ENCODE measurements at places on chromosomes 7 and 10.

DNA sequence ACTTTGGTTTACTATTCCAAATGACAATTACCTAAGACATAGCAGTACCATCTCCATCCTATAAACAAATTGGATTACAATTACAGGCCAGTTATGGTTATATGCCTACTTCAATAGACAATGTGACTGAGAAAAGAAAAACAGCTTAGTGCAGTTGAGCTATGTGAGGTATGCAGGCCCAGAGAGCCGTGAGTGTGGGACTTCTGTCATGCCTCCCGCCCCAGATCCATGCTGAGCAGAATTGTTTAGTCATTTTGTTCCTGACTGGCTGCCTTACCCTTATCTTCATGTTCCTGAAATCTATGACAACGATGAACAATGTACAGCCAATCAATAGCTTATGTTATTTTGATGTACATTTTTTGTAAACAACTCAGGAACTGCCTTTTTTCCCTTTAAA is 21.7 kb downstream of the LARP4B start:
- H3K4me3 ChIP-seq, result no peak overlapping the region
- H3K27ac ChIP-seq, result peak overlapping the region; percentile 86
- DNase-seq, result no peak
- peaks cover 23% of the 10 kb centered on the region for H3K4me1 ChIP-seq
- peaks cover 9% of the 10 kb centered on the region for H3K36me3 ChIP-seq
- H3K27me3 ChIP-seq, result no peaks in the 10 kb centered on the region

DNA sequence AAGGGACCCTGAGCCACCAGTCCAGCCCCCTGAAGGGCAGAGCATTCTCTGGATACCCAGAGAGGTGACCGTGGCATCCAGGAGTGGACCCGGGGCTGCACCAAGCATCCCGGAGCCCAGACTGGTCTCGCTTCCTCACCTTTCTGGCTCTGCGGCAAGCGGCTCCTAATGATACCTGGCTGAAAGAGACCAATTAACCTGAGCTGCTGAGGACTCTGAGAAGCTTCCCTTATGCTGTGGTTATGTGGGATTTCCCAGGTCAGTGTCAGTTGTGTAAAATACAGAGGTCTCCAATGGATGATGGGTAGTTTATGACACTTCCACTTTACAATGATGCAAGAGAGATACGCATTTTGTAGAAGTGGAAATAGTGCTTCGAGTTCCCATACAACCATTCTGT is 51.5 kb downstream of the PFKFB3 start:
- no peak for DNase-seq
- H3K27me3 ChIP-seq, result no peaks in the 10 kb centered on the region

- no peak overlapping the region for H3K27ac ChIP-seq
- H3K4me1 ChIP-seq, result peaks cover 63% of the 10 kb centered on the region
- no peak for DNase-seq
- peak overlapping the region; percentile 89 for H3K4me3 ChIP-seq
- H3K27me3 ChIP-seq, result peaks cover 10% of the 10 kb centered on the region
- H3K36me3 ChIP-seq, result peaks cover 29% of the 10 kb centered on the region
Measured at GRCh38 chr7:105878746-105879605, 2.6 kb upstream of the ATXN7L1 start.

DNA sequence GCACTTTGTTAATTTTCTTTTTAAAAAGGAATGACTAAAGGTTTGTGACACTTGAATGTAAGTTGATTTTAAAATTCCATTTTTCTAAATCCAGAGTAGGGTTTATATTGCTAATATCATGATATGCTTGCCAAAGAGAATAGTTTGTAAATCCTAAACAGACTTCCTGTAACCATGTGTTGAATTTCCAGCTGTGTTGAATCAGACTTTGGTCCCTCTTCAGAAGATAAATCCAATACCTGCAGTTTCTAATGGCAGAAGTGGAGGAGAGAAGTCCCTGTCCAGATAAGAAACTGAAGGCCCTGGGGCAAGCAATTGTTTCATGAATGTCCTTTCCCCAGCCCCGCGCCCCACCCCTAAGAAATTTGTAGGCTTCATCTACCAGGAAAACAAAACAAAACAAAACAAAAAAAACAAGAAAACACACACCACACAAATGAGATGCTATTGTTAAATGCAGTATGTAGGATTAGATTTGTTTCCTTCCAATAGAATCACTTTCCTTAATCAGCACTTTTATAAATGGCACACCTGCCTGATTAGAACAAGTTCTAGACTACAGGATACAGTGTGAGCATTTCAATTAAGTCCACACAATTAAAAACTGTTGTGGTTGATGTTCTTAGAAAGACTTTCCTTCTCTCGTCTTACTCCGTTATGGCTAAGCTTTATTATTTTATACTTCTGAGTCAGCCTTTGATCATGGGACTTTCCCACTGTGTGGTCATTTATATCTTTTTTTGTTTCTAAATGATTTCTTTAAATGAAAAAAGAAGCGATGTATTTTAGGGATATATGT is 122.8 kb downstream of the KAT6B start:
- H3K27ac ChIP-seq, result no peak overlapping the region
- DNase-seq, result no peak
- peaks cover 24% of the 10 kb centered on the region for H3K4me1 ChIP-seq
- no peaks in the 10 kb centered on the region for H3K36me3 ChIP-seq

DNA sequence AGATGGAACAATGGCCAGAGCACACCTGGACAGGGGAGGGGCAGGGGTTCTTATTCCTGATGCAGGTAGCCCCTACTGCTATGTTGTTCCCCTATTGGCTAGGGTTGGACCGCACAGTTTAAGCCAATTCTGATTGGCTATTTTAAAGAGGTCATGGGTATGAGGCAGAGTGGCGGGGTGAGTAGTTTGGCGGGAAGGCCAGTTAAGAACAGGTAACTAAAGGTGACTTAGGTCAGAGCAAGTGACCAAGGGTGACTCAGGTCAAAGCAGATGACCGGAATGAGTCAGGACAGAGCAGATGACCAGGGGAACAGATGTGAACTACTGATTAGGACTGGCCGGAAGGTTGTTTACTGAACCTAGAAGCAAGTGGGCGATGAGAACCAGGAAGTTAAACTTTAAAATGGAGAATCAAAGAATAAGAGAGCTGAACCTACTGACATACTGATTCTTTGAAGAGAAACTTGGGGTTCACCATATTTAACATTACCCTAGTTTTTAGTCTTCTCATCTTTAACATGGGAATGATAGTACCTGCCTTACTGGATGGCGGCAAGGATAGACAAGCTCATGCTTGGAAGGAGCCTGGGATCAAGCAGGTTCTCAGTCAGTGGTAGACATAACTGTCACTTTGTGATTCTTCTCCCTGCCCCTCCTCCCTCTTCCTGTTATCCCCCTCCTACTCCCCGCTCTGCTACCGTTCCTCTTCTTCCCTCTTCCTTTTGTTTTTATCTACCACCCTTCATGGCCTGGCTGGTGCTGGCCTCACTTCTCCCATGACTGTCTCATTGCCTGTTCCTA is 55.0 kb downstream of the CCNY start:
- no peaks in the 10 kb centered on the region for H3K27me3 ChIP-seq
- no peak for DNase-seq
- H3K4me1 ChIP-seq, result peaks cover 62% of the 10 kb centered on the region
- H3K36me3 ChIP-seq, result peaks cover 32% of the 10 kb centered on the region
- H3K4me3 ChIP-seq, result no peak overlapping the region
- no peak overlapping the region for H3K27ac ChIP-seq

DNA sequence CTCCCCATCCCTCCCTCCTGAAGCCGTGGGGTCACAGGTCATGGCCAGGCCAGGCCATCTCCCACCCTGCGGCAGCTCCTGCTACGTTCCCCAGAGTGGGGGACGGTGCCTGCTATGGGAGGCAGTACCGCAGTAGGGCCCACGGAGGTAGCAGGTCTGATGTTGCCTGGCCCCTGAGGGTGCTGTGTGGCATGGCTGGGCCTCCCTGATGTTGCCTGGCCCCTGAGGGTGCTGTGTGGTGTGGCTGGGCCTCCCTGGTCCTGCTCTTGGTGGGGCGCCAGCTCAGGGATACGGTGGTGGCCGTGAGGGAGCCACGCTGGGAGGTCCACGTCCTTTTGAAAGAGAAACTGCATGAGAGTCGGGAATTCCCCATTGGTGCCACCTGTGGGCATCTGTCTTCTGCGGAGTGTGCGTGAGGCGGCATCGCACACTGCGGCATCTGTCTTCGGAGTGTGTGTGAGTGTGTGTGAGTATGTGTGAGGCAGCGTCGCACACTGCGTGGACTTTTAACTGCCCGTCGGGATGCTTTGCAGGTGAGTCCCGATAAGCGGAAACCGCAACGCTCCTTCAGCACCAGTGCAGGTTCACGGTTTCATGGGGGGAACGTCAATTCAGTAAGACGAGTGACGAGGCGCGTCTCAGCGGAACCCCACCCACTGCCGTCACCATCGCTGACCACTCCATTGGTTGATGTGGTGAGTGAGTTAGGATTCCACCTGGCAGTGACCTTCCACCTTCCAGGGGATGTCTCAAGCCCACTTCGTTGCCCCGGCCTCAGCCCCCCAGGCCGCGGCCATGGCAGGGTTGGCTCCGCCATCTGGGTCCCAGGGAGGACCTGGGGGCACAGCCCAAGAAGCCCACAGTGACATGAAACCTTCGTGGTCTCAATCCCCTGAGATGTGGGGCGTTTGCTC is 51.2 kb upstream of the CFAP46 start:
- H3K4me1 ChIP-seq, result no peaks in the 10 kb centered on the region
- no peak overlapping the region for H3K27ac ChIP-seq
- no peaks in the 10 kb centered on the region for H3K27me3 ChIP-seq
- no peak for DNase-seq
- H3K4me3 ChIP-seq, result no peak overlapping the region

GRCh38 chr7:1696671-1697498 is 26.8 kb downstream of the ELFN1 start:
- H3K27ac ChIP-seq, result no peak overlapping the region
- peaks cover 6% of the 10 kb centered on the region for H3K36me3 ChIP-seq
- H3K4me3 ChIP-seq, result no peak overlapping the region
- H3K27me3 ChIP-seq, result peaks cover 5% of the 10 kb centered on the region

DNA sequence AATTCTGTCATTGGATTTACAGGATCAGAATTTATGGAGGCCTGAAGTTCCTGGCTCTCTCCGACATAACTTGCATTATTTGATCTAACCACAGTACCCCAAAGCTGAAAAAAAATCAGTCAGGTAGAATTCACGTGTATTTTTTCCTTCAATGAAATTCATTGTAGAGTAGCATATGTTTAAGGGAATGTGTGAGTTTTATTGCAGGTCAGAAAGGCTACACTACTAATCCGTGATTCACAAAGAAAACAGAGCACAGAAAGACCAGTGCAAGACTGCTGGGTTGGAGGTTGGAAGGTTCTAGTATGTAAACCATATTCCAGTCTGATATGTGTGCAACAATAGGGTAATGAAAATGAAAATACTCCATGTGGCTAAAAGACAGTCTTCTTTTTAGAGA is 247.0 kb upstream of the FERD3L start:
- H3K4me3 ChIP-seq, result no peak overlapping the region
- H3K27ac ChIP-seq, result no peak overlapping the region
- no peaks in the 10 kb centered on the region for H3K4me1 ChIP-seq
- no peak for DNase-seq
- no peaks in the 10 kb centered on the region for H3K36me3 ChIP-seq

DNA sequence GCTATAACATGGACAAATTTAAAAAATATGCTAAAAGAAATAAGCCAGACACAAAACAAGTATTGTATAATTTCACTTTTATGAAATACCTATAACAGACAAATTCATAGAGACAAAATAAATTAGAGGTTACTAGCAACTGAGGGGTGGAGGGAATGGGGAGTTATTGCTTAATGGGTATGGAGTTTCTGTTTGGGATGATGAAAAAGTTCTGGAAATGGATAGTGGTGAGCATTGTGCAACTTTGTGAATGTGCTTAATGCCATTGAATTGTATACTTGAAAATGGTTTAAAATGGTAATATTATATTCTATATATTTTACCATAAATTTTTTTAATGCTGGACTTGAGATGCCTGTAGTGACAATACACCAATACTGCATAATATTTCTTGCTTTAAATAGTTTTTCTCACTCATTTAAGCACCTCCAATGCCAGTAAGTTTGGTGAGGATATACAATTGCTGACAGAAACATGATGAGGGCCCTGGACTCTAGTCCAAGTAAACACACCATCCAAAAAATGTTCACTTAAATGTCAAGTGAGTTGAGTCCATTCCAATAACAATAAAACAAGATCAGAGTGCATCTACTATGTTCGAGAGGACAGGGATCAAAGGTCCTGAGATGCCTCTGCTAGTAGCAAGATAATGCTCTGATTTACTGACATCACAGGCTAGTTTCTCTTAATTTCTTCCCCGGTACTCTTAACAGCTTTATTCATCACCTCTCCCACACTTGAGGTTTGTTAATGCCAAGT is 71.9 kb downstream of the NT5C2 start:
- no peak overlapping the region for H3K4me3 ChIP-seq
- no peak for DNase-seq
- H3K4me1 ChIP-seq, result peaks cover 8% of the 10 kb centered on the region

DNA sequence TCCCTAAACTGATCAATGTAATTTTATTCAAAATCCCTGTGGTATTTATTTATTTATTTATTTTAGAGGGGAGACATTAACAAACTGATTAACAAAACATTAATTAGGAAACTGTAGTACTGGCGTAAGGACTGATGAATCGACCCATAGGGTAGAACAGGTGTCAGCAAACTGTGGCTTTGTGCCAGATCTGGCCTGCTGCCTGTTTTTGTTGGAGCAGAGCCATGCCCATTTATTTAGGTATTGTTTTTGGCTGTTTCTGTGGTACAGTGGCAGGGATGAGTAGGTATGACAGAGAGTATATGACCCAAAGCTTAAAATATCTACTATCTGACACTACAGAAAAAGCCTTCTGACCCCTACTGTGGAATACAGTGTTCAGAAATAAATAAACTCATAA is 332.5 kb upstream of the ETV1 start:
- H3K27me3 ChIP-seq, result no peaks in the 10 kb centered on the region
- DNase-seq, result no peak
- no peaks in the 10 kb centered on the region for H3K36me3 ChIP-seq

- no peaks in the 10 kb centered on the region for H3K36me3 ChIP-seq
- no peak for DNase-seq
- no peak overlapping the region for H3K27ac ChIP-seq
- H3K27me3 ChIP-seq, result no peaks in the 10 kb centered on the region
- no peak overlapping the region for H3K4me3 ChIP-seq
Measured at GRCh38 chr7:114864278-114864677, 57.6 kb upstream of the MDFIC start.

GRCh38 chr7:128041203-128041602 is 10.0 kb upstream of the LRRC4 start:
- H3K4me1 ChIP-seq, result peaks cover 7% of the 10 kb centered on the region
- H3K36me3 ChIP-seq, result no peaks in the 10 kb centered on the region
- no peak for DNase-seq
- no peak overlapping the region for H3K4me3 ChIP-seq
